GF-D8 (cell line): ENCODE measurements at places on chromosomes 12 and 14.

GRCh38 chr12:11869406-11869805 is 201.3 kb upstream of the BCL2L14 start:
- DNase-seq: no peak

DNA sequence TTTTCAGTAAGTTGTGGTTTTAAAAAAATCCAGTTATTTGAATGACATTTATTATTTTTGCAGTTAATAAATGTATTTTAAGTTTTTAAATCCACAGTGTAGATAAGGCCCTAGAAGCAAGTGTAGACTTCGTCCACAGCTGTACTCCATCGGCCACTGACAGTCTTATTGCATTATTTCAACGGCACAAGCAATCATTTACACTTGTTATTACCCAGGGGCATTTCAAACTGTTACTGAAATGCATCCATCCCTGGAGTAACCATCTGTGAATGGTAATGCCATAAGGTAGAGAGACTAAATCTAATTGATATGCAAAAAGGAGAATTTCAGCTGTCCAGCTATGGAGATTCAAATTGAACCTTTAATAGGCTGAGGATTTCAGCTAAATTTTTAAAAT is 48.4 kb downstream of the BICD1 start:
- no peak for DNase-seq

GRCh38 chr12:5022465-5023061 is 21.1 kb upstream of the KCNA5 start:
- no peak for DNase-seq

DNA sequence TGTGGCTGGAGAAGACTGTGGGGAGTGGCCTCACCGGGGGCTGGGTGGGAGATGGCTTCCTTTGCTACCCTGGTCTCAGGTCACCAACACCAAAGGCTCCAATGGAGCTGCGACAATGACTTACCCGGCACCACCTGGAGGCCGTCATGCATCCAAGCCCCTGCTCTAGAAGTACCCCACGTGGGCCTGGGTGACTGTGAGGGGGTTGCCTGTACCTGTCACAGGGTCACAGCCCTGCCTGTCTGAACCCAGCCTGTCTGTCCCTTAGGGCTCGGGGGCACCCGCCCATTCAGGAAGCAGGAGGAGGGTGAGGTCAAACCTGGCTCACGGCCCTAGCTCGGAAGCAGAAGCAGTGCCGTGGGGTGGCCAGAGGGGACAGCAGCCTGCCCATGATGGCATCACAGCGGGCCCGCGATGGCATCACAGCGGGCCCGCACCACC is 18.9 kb downstream of the ABCB9 start:
- no peak for DNase-seq

DNA sequence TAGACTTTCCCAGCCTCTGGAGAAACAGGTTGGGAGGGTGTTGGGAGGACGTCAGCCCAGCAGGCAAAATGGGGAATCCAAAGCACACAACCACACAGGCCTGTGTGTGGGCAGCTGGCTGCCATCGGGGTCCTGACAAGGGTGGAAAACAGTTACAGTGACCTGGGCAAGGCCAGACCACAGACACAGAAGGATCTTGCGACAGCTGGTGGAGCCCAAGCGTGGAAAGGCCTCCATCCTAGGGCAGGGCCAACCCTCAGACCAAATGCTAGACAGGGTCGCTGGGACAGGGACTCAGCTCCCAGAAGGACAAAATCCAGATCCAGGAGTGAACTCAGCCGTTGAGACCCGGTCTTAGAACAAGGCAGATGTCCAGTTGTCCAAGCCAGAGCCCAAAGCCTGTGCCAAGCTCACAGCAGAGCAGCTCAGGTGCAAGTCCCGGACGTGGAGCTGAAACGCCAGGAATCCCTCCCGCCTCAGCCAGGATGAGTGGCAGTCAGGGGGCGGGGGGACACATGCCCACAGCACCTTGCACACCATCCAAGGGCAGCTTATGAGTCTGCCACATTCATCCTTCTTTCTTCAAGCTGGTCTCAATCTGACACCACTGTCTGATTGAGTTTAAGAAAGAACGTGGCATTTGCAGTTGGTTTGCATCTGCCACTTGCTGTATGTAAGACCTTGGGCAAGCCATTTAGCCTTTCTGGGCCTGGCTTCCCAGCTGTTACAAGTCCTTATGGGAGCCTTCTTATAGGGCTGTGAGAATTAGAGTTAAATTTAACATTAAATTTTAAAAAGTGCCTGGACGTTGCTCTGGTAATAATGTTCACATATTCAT is 37.6 kb downstream of the DEGS2 start:
- DNase-seq: no peak

GRCh38 chr12:42761601-42762350 is 172.2 kb upstream of the PRICKLE1 start:
- no peak for DNase-seq

DNA sequence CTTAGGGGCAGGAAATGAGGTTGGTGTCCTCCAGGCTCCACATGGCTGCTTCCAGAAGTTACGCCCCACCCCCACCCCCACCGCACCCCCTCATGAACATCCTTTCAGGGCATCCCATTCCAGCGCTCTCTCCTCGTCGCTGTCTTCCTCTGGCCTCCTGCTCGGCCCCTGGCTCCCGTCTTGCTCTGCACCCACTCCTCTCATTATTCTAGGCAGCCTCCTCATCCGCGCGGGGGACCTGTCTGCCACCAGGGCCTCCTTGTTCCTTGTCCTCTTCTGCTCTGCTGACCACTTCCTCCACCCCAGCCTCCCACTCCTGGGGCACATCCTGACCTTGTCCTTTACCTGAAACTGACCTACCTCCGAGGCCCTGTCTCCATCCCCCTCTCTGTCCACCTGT is 29.8 kb upstream of the PLEKHG6 start:
- DNase-seq: no peak

GRCh38 chr14:93065272-93065730 is 50.4 kb downstream of the ITPK1 start:
- no peak for DNase-seq

DNA sequence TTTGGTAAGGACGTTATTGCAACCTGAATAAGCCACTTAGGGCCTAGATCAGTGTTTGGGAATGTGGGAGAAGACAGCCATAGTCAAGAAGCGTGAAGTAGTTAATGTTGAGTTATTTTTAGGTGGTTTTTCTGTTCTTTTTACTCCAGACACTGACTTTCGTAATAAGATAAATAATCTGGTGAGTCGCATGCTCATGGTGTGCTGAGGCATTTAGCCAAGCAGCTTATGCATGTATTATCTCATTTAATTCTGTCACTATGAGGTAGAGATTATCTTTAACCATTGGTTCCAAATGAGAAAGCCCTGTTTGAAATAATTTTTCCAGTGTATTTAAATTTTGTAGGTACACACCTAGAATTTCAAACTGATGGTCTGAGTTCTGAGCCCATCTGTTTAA is 67.3 kb downstream of the RCOR1 start:
- DNase-seq: no peak

DNA sequence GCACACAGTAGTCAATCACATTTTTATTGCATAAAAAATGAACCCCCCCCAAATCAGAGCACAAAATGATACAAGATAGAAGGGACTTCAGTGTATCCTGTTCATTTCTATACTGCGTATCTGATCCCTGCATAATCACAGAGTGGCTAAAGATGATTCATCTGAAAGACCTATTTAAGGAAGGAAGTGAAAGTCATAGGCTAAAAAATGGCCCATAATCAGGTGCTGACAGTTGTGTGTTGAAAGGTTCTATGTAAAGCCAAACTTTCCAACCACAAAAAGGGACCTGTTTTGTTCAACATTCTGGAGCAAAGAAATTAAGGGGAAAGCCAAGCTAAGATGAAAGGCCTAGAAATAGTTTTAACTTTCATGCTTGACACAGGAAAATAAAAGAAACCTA is 147.8 kb upstream of the ATP2B1 start:
- DNase-seq: no peak

- DNase-seq: no peak
Measured at GRCh38 chr12:90936230-90937005, 18.6 kb downstream of the CCER1 start.

DNA sequence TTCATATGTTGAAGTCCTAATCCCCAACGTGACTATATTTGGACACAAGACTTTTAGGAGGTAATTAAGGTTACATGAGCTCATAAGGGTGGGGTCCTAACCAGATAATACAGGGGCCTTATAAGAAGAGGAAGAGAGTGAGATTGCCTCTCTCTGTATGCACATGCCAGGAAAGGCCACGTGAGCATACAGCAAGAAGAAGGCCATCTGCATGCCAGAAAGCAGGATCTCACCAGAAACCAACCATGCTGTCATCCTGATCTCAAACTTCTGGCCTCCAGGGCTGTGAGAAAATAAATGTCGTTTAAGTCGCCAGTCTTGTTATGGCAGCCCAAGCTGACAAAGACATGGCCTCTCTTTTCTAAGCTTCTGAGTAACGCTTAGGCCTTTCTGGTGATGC is 69.0 kb upstream of the GPHB5 start:
- DNase-seq: no peak

- DNase-seq: no peak
Measured at GRCh38 chr12:44972746-44973421, 78.0 kb downstream of the DBX2 start.

GRCh38 chr12:69415471-69416275 is 54.5 kb upstream of the FRS2 start:
- DNase-seq: no peak

DNA sequence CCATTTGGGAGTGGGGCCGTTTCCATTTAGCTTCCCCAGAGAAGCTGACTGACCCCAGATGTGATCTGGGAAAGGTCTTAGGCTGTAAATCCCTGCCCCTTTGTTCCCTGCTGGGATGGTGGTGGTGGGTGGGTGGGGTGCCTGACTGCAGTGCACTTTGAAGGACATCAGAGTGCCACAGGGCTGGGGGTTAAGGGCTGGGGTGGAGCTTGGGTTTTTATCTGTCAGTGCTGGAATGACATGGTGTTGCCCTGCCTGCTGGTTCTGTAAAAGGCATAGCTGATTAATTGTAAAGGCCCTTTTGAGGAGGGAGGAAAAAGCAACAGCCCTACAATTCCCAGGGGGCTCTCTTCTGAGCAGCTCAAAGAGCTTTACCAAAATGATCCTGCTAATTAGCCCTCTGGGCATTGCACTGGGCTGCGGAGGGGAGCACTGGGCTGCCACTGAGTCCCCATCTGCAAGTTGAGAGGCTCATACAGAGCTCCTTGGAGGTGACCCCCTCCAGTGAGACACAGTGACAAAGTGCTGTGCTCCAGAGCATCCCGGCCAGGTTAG is 21.1 kb downstream of the PLEKHG3 start:
- DNase-seq: no peak
